Islet precursor cell (in vitro differentiated cells): ENCODE measurements at places on chromosomes 2 and 18.

GRCh38 chr2:160911258-160911657 lies 249.0 kb upstream of the TANK start:
- DNase-seq: no peak

DNA sequence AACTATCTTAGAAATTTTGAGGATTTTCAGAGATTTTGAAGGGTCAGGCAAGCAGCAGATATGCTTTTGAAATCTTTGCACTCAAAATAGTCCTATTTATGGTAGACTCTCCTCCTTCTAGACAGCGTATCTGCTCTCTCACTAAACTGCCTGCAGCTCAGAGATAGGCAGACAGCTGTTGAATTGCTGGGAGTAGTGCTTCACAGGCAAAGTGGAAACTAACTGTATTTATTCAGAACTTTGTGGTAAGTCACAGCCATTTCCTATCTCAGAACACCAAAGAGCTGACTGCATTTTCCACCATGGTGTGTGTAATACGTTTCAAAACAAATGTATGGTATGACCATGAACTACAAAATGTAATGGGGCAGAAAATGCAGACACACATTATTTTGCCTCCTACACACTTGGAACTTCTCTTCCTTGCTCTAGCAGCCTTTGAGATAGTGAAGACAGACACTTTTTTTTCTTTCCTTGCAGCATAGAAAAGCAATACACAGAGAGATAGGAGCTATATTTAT lies 352.4 kb downstream of the LRP1B start:
- DNase-seq: no peak

- DNase-seq: no peak
Observed at GRCh38 chr2:128562471-128563347, 244.0 kb upstream of the HS6ST1 start.

DNA sequence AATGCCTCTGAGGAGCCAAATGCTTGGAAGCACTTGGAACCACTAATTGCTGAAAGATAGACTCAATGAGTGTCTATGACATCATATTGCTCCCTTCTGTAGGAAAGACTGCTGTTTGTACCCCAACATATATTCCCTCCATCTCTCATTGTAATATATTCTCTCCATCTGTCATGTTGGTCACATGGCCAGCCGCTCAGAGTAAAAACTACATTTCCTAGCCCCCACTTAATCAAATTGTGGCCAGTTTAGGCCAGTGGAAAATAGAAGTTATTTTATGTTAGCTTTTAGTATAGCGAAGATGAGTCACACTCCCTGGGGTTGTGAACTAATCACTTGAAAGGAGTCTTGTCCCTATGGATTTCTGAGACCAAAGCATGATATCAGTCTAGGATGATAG lies 160.2 kb downstream of the HNMT start:
- DNase-seq: no peak

GRCh38 chr2:111116843-111117597 lies 3.7 kb upstream of the BCL2L11 start:
- DNase-seq: peak; percentile 93

DNA sequence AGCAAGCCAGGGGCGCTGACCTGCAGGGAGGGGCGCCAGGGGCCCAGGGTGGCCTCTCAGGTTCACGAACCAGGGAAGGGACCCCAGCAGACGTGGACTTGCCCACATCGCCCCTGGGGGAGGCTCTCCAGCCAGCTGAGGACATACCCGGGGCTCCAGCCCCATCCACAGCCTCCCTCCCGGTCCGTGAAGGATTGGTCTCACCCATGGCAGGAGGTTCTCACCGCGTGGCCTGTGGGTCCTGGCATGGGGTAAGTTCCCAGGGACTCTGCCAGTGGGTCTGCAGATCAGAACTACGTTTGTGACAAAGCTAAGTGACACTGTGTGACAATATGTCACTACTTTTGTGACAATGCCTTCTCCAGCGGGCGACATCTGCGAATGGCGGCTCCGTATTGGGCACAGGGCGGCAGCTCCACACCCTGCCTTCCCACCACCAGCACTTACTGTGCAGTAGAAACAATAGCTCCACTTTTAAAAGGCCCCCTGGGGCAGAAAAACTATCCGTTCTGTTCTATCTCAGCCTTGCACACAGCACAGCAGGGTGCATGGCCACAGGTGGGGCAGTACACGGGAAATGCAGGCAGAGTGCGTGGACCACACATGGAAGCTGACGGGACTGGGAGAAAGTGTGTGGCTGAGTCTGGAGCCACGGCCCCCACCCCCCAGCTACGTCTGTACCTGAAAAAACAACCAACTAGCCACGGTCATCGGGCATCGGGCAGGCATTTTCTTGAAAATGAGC lies 65.2 kb upstream of the CTDP1 start:
- peak; percentile 50 for DNase-seq

DNA sequence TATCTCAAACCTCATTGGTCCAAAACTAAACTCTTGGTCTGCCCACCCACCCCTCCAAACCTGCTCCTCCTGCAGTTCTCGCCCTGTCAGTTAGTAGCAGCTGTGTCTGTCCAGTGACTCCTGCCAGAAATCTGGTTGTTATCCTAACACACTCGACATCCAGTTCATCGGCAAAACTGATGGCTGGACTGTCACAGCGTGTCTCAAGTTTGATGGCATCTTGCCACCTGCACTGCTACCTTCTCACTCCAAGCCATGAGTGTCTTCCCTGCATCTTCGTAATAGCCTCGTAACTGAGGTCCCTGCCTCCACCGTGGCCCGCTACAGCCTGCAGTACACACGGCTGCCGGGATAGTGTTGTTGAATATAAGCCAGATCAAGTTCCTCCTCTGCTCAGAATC lies 470.1 kb upstream of the RAB12 start:
- DNase-seq: no peak

DNA sequence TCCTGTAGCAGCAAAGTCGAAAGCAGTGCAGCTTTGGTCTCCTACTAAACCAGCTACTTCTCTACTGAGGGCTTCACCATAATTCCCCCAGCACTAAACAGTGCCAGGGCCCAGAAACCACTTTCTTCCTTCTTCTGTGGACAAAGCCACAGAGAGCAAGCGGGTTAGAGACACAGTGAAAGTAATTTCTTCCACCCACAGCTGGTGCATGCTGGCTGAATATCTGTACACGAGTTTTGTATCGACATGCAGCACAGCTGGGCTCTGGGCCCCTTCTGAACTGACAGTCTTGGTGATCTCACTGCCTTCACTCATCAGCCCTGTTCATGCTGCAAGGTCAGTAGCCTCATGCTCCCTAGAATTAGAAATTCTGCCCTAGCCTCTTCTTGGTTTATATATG lies 74.0 kb upstream of the SULT1C3 start:
- no peak for DNase-seq

DNA sequence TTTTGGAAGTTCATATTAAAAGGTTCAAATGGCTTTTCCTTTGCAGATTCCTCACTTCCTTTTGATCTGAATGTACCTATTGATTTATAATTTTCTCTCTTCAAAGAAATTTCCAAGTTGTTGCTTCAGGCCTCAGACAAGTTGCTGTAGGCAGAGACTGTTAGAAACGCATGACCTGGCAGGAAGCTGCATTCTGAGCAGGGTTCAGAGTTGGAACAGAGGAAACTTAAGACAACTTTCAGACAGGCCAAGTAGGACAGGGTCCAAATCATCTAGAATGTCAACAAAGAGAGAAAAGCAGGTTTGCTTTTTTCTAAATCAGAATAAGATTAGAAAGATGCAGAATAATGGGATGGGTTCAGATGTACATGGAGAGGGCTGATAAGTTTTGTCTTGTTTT lies 416.3 kb downstream of the LRP1B start:
- no peak for DNase-seq

GRCh38 chr2:51667679-51668078 lies 635.7 kb upstream of the NRXN1 start:
- no peak for DNase-seq

GRCh38 chr2:66105066-66105753 lies 329.7 kb upstream of the MEIS1 start:
- DNase-seq: no peak

GRCh38 chr2:142946941-142947340 lies 69.5 kb downstream of the KYNU start:
- DNase-seq: peak; percentile 56

DNA sequence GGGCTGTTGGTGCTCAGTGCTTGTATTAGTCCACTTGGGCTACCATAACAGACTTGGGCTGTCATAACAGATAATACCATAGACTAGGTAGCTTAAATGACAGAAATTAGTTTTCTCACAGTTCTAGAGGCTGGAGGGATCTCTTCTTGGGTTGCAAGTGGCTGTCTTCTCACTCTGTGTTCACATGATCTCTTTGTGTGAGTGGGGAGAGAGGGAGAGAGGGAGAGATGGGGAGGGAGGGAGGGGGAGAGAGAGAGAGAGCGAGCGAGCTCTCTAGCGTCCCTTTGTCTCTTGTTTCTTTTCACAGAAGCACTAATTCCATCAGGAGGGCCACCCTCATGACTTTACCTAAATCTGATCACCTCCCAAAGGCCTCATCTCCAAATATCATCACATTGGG lies 4.5 kb upstream of the XRCC5 start:
- DNase-seq: no peak

- no peak for DNase-seq
Observed at GRCh38 chr18:24019641-24020331, 5.2 kb downstream of the TTC39C start.

DNA sequence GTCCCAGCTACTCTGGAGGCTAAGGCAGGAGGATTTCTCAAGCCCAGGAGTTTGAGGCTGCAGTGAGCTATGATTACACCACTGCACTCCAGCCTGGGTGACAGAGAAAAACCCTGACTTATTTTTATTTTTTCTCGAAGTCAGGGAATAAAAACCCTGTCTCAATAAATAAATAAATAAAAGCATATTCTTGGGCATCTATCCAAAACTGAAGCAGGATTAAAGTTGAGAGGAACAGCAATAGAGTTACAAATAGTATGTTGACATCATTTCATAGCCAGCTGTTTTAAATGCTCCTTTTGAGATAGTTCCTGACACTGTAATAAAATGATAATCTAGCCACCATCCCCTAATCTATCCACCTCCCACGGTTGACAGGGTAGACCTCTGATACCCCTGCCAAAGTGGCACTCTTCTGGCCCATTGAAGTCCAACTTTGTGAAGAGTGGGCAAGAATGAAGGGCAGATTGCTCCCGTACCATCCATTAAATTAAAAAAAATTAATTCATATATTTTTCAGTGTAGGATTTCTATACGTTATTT lies 42.3 kb upstream of the LPIN2 start:
- DNase-seq: peak; percentile 1
